GM06990 (cell line): ENCODE measurements at places on chromosomes 5 and 9.

DNA sequence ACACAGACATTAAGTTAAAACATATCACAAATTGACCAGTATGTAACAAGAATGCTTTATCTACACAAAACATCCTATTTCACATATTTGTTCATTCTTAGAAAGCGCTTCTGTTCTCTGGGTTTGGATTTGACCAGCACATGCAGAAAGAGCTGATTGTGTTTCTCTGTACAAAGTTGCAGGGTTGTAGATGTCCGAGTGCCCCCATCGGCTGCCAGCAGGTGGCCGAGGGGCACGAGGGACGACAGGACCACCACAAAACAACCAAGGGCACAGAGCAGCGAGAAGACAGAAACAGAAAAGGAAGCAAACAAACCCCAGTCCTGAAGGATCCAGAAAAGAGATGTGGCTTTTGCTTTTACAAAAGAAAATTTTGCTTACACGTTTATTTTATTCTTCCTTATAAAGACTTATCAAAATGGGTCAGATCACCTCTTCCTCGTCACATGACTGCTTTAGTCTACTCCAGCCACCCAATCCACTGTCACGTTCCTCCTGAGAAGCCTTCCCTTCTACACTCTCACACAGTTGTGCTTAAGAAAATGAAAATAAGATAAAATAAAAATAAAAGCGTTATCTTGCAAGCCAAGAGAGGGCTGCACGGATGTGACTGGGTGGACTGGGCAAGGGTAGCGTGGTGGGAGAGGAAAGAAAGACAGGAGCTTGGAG is 9.5 kb downstream of the OTP start:
- no peak for DNase-seq

DNA sequence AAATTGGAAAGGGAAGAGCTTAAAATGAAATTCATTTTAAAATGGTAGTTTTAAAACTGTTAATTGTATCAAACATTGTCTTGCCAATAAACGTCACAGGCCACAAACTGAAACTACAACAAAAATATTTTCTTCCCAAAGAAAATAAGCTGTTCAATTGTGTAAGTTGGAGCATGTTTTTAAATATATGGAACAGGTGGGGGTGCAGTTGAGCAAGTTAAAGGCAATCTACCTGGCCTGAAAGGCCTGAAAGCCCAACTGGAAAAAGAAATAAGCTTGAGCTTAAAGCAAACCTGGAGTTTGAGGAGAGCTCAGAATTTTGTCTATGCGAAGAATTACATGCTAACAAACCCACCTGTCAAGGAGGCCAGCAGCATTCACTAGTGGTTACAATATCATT is 439.5 kb downstream of the ACTL7B start:
- no peak for DNase-seq

GRCh38 chr5:156460471-156460870 is 133.5 kb downstream of the SGCD start:
- DNase-seq = no peak

DNA sequence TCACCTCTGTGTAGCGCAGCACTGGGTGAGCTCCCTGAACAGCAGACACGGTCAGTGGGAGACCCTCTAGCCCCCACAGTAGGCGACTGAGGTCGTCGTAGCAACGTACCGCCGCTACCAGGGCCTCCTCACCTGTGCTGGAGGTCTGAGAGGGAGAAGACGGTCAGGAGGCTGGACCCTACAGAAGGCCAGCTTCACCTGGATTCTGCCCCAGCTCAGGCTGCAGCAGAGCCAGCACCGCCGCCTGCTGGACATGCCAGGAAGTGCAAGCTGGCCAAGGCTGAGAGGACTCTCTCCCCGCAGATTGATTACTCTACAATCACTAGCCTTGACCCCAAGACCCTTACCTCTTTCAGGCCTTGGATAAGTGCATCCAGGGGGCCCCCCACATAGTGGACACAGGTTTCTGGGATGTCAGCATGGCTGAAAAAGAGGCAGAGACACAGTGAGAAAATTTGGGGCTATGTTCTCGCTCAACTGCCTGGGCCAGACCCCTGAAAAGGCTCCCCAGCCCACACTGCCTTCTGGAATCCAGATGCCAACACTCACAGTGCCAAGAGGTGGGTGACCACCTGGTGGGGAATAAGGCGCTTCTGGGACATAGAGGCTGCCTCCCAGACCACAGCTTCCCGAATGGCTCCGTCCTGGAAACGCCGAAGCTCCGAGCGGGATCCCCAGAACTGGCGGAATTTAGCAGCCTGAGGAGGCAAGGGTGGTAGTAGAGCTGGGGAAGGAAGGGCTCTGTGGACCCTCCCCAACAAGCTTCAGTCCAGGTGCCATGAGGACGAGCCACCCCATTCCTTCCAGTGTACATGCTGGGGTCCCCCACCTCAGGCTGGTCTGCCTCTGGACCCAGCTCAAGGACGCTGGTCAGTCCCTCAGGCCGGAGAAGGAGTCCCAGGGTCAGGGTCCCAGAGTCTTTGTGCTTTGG is 6.9 kb downstream of the NOL6 start:
- no peak for DNase-seq

- DNase-seq = no peak
These were observed 37.1 kb downstream of the CAMK2A start for GRCh38 chr5:150252489-150252888.

GRCh38 chr5:55187370-55187769 is 14.4 kb upstream of the CDC20B start:
- no peak for DNase-seq

GRCh38 chr9:128818099-128818838 is at the start of gene ENDOG:
ENDOG (plus strand) TSS chr9:128818500; CDS start chr9:128818685, 185 bp downstream.
- peak; percentile 99 for DNase-seq

- DNase-seq = no peak
These were observed 23.0 kb upstream of the MEIKIN start for GRCh38 chr5:131968396-131968954.

GRCh38 chr5:138832218-138832617 is 42.9 kb downstream of the LRRTM2 start:
- DNase-seq = no peak

- peak; percentile 24 for DNase-seq
These were observed 1.9 kb upstream of the PJA2 start for GRCh38 chr5:109411627-109412026.

DNA sequence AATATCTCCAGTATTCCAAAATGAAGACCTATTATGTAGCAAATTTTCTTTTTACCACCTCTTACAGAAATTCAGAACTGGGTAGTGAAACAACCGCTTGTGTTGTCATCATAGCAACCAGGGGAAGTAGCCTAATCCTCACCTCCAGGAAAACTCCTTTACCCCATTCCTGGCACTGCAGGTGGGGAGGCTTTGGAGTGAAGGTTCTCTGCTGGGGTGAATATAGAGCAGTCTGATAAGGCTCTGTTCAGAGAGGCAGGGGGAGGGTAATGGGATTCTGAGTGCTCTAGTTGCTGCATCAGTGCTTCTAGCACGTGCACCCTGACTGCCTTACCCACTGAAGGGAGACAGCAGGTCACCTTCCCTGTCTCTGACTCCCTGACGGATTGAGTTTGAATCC is 116.2 kb downstream of the MAN2A1 start:
- DNase-seq = no peak

- no peak for DNase-seq
These were observed 234.1 kb upstream of the DAB2 start for GRCh38 chr5:39658866-39659265.

GRCh38 chr9:81431641-81432040 is 257.7 kb downstream of the TLE1 start:
- no peak for DNase-seq

DNA sequence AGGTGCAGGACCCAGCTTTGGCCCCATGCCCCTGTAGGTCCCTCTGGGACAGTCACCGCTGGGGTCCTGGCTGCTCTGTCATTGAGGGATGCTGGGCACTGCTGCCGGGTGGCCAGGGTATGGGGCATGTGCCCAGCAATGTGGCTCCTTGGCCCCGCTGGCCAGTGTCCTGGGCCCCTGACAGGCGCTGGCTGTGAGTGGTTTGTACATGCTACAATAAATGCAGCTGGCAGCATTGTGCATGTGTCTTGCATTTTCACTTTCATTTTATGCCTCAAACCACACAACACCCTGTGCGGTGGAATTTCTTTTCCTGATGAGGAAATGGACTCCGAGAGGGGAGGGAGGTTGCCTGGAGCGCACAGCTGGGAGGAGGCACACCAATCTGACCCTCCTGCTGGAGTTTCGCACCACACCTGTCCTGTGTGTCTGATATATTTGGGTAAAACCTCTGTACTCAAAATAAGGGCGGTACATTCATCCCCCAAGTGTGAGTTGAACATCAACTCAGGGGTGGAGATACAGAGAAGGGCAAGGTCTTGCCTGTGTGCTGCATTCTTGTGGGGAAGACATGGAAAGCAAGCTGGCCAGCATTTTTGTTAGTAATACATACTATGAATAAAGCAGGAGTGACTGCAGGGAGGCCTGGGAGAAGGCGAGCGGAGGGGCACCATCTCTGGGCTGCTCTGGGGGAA is 11.7 kb downstream of the TSPAN17 start:
- no peak for DNase-seq

- peak; percentile 70 for DNase-seq
These were observed 124.4 kb downstream of the C9orf50 start for GRCh38 chr9:129496473-129497004.

DNA sequence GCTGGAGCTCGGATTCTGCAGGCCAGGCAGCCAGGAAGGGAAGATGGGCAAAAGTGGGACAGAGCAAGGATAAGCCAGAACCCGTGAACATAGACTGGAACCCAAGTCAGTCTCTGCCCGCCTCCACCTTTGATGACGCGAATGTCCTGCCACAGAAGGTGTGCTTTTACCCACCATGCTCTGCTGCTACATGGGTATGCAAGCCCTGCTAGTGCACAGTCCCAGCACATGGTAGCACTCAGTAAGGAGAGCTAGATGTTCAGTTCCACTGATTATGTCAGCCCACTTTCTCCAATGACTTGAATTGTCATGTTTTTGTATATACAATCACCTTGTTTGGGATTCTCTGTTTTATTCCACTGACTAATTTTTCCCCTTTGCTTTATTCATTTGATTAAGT is 11.4 kb upstream of the CD72 start:
- no peak for DNase-seq

- no peak for DNase-seq
These were observed 2.5 kb downstream of the TMEM252 start for GRCh38 chr9:68538200-68538599.

- DNase-seq = no peak
These were observed 615 bp downstream of the ATG10 start for GRCh38 chr5:81972492-81972783.

DNA sequence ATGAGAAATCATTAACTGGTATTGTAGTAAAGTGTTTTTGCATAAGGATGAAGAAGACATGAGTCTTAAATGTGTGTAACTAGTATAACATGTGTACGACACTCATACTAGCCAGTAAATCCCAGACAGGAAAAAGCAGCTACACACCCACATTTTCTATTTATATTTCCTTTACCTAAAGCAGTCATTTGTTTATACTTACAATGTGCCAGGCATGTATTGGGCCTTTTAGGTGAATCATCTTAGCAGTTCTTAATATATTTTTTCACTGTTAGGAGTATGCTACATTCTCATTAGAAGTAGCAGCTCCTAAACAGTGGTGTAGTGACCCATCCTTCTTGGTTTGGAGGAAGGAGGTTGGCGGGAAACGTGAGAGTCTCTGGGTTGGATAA is 55.8 kb upstream of the TMC1 start:
- no peak for DNase-seq

GRCh38 chr5:62771341-62771740 is 192.7 kb downstream of the LRRC70 start:
- no peak for DNase-seq
